ENCODE measurements at places on chromosomes 13 and 19.

GRCh38 chr13:52156724-52157261 is 2.6 kb downstream of the NEK3 start:
- DNase-seq, result no peak

DNA sequence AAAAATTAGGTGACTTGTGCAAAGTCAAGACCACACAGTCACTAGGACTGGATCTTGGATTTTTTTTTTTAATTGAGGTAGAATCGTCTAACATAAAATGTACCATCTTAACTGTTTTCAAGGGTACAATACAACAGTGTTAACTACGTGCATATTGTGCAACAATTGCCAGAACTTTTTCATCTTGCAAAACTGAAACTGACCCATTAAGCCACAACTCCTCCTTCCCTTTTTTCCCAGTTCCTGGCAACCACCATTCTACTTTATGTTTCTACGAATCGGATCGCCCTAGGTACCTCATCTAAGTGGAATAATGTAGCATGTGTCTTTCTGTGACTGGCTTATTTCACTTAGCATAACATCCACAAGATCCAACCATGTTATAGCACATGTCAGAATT is 37.5 kb upstream of the POMP start:
- DNase-seq, result no peak

- no peak for DNase-seq
These were observed 524 bp downstream of the NAA16 start for GRCh38 chr13:41311406-41312175.

GRCh38 chr13:91146601-91147000 is 200.9 kb upstream of the MIR17HG start:
- no peak for DNase-seq

- no peak for DNase-seq
These were observed 32.3 kb downstream of the COL4A1 start for GRCh38 chr13:110274687-110275086.

DNA sequence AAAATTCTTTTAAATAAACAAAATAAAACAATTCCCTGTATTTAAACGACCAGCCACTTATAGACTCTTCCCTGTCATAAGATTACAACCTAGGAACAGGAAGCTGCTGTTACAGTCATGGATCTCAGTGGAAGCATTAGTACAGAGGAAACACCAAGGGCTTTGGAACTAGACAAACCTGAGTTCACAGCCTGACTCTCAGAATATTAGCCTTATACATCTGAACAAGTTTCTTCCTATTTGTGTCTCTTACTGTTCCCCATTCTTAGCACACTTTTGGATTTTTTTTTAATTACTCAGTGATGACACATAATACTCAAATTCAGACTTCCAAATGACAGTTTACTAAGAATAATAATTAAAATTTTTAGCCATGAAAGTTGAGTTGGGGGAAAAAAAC is 46.1 kb downstream of the ZDHHC20 start:
- DNase-seq, result no peak

- no peak for DNase-seq
These were observed 22.1 kb downstream of the ATP7B start for GRCh38 chr13:51988988-51989618.

- no peak for DNase-seq
These were observed 180.9 kb downstream of the DIAPH3 start for GRCh38 chr13:59982631-59983382.

DNA sequence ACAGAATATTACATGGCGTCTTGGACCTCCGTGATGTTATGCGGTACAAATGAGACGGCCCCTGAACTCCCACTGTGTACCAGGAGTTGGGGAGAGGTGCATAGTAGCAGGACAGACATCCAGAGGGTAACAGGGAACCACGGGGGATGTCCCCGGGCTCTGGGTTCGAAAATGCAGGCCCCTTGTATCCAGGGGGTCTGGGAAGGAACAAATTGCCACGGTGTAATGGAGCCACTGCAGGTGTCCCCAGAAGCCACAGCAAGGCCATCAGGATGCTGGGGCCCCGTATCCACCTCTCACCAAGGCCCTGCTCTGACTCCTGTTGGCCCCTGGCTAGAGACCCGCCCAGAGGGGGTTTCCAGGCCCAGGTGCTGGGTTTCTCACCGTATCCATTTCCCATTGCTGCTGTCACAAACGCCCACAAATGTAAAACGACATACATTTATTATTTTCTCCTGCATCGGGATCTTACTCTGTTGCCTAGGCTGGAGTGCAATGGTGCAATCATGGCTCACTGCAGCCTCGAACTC is 77.8 kb downstream of the INSR start:
- no peak for DNase-seq

DNA sequence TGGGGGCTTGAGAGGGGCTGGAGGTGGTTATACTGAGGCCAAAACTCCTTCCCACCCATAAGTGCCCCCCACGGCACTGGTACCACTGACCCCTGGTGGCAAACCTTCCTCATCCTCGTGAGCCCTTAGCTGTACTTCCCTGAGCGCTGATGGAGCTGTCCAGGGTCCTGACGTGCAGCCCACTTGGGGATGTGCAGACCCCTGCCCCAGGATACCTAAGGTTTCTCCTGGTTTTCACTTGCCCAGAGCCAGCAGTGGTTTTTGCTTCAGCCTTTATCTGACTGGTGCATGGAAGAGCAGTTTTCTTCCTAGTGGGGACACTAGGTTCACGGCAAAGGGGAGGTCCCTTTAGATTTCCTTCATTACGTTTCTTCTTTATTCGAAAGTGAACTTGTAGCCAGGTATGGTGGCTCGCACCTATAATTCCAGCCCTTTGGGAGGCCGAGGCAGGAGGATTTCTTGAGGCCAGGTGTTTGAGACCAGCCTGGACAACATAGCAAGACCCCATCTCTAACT is 28.7 kb upstream of the KCTD15 start:
- peak; percentile 85 for DNase-seq

GRCh38 chr13:42717176-42717575 is 64.2 kb upstream of the FAM216B start:
- no peak for DNase-seq

GRCh38 chr13:27794921-27795717 is 2.8 kb downstream of the GSX1 start:
- DNase-seq, result no peak

- no peak for DNase-seq
These were observed 18.9 kb upstream of the ENOX1 start for GRCh38 chr13:43805681-43806128.
